ENCODE measurements at places on chromosomes 13 and 19. TPM values are rescaled to one million over a fixed set of nuclear protein-coding genes. Genes with fewer than 3 reads are reported as not detected.

Gene C19orf67
- not detected for total RNA-seq

Gene CACNG8
- not detected for total RNA-seq

Gene TMEM59L
- 0.79 TPM for total RNA-seq

Gene HPN
- not detected for total RNA-seq

Gene TMEM150B
- not detected for total RNA-seq

Gene ZNF91
- 7.9 TPM for total RNA-seq

- DNase-seq, result no peak
Measured at GRCh38 chr13:53310786-53311185, 282.2 kb downstream of the OLFM4 start.

GRCh38 chr13:27790523-27790922, 1.8 kb upstream of the GSX1 start:
- DNase-seq, result no peak

DNA sequence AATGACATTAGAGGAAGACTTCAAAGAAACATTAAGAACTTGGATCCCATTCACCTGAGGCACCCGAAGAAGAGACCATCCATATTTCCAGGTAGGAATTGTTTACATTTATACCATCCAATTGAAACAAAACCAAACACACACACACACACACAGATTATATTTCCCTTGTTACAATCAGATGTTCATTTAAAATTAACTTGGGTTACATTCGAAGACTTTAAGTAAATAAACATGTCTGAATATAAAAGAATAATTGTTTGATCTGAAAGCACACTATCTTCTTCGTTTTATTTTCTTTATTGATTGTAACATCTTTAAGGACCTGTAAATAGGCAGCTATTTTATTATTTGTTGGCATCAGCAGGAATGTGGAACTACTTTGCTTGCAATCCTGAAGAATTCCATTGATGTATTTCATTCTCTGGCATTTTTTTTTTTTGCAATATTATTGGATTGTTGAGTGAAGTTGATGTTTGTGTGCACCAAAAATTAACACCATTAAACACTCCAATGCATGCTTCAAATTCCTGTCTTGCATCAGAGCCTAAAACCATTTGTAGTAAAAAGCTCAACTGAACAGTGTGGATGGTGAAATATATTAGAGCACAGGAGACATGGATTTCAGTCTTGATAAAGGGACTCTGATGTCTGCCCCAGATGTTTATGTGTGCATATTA, 85.3 kb upstream of the FRY start:
- no peak for DNase-seq

DNA sequence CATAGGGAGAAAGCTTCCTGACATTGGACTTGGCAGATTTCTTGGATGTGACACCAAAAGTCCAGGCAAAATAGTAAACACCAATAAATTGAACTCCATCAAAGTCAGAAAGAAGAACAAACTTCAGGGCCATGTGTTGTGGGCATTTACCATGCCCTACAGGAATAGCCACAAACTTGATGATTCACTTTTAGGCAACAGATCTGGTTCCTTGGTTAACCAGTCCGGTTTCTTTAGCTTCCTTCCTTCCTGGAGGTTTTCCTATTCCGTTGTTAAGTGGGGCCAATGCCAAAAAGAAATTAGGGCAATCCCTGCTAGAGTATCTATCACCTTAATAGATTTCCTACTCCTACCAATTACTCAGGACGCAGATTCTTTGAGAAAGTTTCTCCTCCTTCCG, 25.2 kb downstream of the IGFL1 start:
- peak; percentile 61 for DNase-seq

DNA sequence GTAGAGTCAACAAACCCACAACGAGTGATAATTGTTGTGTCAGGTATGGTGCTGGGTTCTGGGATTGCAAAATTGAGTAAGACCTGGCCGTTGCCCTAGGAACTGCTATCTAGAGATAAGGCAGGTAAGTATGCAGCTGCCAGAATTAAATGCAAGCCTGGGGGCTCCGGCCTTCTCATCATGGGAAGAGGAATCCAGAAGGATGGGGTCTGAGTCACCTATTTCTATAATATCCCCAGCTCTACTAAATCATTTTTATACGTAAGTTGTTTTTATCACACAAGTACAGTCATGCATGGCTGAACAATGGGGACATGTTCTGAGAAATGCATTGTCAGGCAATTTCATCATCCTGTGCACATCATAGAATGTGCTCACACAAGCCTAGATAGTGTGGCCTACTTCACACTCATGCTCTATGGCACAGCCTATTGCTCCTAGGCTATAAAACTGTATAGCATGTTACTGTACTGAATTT, 203.0 kb downstream of the KLF5 start:
- DNase-seq, result peak; percentile 99

- DNase-seq, result no peak
Measured at GRCh38 chr19:50352242-50352641, 13.2 kb downstream of the NAPSA start.

GRCh38 chr13:43411211-43411610, 375.6 kb downstream of the ENOX1 start:
- no peak for DNase-seq

DNA sequence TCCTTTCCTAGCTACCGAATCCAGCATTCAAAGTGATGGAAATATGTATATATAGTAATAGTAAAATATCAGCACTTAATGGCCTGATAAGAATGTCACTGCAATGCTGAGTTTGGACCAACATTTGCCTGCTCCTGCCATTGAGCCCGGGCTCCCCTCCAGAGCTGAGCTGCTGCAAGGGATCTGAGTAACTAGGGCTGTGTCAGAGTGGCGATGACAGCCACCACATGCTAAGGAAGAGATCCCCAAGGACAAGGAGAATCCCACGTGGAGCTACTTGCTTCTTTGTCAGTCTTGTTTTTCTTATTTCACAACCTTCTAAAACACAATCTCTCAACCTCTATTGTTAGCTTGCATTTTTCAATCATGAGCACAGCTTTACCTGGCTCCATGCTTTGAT, 19.5 kb upstream of the ALOX5AP start:
- peak; percentile 42 for DNase-seq
